ENCODE measurements at places on chromosomes 16 and 17.

DNA sequence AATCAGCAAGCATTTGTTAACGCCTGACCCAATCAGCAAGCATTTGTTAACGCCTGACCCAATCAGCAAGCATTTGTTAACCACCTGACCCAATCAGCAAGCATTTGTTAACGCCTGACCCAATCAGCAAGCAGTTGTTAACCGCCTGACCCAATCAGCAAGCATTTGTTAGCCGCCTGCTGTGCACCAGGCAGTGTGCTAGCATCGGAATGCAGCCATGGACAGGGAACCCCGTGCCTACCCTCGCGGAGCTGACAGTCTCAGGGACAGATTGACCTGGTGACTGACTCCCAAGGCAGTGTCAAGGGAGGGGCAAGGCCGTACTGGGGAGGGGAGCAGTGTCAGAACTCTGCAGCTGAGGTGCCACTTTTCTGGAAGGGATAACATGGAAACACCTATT is 66.9 kb downstream of the ABR start:
- no peak for DNase-seq

DNA sequence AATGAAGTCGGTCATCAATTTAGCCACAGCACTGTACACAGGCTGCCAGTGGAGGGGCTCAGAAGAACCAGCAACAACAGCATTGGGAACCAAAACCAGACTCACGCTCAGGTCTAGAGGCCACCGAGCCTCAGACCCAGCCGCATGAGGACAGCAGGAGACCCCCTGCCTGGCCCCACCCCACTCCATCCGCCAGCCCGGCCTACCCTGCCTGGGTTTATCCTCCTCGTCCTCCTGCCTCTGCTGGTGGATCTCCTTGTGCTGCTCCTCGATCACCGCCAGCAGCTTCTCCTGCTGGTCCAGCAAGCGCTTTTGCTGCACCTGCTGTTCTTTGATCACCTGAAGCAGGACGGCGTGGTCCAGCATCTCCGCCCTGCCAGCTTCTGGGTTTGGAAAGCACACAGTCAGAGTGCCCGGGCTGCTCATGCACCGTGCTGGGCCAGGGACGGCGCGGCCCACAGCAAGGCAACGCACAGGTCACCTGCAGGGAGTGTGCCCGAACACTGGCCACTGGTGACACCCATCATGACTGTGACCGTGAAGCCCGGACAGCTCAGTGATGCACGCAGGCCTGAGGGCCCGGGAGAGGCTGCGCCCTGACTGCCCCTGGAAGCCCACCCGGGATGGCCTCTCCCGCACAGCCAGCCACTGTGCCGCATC is 7.7 kb downstream of the NDUFAF8 start:
- no peak for DNase-seq

- DNase-seq = no peak
Observed at GRCh38 chr17:65727246-65727645, 165.8 kb upstream of the AXIN2 start.

GRCh38 chr17:30375661-30376060 is 3.1 kb upstream of the CPD start:
- DNase-seq = no peak

GRCh38 chr16:27759301-27759871 is 209.4 kb downstream of the KATNIP start:
- DNase-seq = no peak

Data from activated CD4-positive, alpha-beta T cell treated with anti-CD3 and anti-CD28 coated beads for 24 hours (primary cell).